Activated naive CD8-positive, alpha-beta T cell treated with anti-CD3 and anti-CD28 coated beads, Interleukin-2, amount 50 U/mL, for 16 hours (primary cell): ENCODE measurements at places on chromosomes 6 and 20.

GRCh38 chr6:117345292-117345610, 79.9 kb downstream of the VGLL2 start:
- no peak for DNase-seq

DNA sequence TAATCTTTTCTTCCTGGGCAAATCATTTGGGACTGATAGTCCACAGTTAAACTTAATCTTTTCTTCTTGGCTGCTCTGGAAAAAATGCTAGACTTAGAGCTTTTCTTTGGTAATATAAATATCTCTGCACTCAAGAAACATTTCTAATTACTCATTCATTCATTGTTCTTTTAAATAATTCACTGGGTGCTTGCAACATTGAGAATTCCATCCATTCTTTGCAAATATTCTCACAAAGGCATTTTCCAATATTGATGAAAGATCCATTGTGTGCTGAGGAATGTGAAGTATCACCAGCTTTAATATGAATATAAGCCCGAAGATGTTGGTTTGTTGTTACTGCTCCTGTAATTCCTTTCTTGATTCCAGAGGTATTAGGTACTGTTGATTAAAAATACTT, 38.4 kb downstream of the AKAP7 start:
- DNase-seq = no peak

DNA sequence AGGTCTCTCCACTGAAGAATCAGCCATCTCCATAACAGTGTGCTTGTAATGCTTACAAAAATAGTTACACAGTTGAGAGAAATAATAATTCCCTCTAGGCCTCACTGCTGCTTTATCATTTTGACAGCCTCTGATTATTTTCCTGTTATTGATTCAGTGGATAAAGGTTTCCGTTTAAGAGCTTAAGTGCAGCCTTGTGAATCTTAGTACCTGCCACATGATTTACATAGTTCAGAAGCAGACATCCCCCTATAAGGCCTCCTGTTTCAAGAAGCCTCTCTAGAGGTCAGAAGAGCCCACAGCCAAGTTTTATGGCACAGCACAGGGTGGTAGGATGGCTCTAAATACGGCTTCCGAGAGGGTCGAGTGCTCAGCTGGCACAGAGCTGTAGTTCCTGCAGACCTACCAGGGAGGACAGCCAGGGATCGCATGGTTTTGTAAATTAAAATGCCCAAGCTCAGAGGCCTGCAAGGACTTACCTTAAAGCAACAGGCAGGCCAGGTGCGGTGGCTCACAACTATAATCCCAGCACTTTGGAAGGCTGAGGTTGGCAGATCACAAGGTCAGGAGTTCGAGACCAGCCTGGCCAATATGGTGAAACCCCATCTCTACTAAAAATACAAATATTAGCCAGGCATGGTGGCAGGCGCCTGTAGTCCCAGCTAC, 17.6 kb upstream of the PYGB start:
- DNase-seq = no peak

GRCh38 chr6:77458421-77458820, 4.9 kb downstream of the HTR1B start:
- DNase-seq = no peak

GRCh38 chr20:58019850-58020625, 208.4 kb downstream of the ANKRD60 start:
- no peak for DNase-seq

GRCh38 chr6:118249680-118250079, 298.4 kb upstream of the PLN start:
- no peak for DNase-seq

DNA sequence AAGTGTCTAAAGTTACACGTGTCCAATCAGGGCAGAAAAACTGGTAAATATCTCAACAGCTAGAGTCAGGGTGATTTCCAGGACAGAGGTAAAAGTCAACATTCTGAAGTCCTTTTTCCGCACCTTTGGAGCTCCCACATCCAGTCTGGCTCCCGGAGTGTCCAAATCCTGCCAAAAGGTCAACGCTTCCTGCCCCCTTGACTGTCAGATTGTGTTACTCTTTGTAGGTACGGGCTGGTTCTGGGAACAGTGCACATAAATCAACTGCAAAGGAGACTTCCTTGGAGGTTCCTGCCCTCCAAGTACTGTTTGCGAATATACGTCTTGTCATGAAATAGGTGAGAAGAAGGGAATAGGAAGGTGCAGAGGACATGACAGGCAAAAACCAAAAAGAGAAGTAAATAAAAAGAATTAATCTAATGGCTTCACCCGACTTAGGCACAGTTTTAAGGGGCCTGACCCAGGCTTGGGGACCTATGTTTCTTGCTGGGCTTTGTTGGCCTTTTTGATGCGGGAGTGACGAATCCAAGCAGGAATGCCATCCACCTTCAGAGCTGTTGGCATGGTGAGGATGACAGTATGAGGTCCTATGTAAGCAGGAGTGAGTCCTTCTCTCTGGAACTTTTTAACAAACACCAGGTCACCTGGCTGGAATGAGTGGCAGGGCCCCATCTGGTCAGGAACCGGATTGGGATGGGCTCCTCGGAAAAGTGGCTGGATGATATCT, 155.4 kb downstream of the TRIM27 start:
- no peak for DNase-seq

DNA sequence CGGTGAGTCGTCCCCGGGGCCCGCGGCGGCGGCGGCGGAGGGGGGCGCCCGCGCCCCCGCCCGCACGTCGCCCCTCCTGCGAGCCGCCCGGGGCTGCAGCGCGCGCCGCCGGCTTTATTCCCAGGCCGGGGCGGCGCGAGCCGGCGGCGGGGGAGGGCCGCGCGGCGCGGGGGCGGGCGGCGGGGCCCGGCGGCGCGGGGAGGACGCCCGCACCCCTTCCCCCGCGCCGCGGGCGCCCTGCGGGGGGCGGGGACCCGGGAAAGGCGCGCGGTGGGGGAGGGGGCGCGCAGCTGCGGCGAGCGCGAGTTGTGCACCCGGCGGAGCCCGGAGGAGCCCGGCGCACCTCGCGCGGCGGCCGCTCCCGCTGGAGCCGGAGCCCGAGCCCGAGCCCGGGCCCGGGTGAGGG, 646 bp downstream of the HMGA1 start:
- no peak for DNase-seq

DNA sequence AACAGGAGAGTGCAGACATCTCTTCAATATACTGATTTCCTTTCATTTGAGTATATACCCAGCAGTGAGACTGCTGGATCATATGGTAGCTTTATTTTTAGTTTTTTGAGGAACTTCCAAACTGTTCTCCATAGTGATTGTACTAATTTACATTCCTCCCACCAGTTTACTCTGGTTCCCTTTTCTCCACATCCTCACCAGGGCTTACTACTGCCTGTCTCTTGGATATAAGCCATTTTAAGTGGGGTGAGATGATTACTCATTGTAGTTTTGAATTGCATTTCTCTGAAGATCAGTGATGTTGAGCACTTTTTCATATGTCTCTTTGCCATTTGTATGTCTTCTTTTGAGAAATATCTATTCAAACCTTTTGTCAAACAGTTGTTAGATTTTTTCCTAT, 64.9 kb upstream of the HMGCLL1 start:
- no peak for DNase-seq

DNA sequence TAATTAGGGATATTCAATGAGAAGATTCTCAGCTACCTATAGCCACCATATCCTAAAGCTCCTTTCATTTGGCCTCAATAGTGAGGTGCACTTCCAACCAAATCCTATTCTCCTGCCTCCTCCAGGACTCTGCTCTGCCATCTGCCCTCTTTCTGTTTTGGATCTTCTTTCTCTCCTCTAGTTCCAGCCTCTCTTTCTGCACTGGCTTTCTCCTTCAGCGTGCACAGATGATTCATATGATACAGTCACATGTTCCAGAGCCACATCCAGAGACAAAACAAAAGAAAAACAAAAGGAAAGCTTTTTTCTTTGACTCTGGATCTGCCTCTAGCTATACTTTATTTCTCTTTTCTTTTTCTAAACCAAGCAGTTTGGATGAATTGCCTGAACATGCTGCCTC, 531.9 kb upstream of the MAN1A1 start:
- DNase-seq = no peak

DNA sequence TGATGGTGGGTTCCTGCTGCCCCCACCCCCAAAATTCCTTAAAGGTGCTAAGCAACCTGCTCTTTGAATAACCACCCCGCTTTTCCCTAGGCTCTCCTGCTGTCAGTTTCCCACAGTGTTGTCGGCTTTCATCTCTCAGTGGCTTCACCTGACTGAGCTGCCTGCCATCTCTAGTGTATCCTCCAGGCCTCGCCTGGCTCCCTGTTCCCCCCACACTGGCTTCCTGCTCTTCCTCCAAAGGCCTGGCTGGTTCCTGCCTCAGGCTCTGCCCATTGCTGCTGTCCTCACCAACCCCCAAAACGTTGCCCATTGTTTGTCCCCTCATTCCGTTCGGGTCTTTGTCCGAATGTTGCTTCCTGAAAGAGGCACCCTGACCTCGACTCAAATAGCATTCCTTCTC, 93.8 kb upstream of the POPDC3 start:
- DNase-seq = no peak

GRCh38 chr6:38114976-38115625, 295.6 kb downstream of the ZFAND3 start:
- no peak for DNase-seq

GRCh38 chr6:111872401-111873177, 663 bp downstream of the FYN start:
- DNase-seq = peak; percentile 42
